ENCODE measurements at places on chromosomes 16 and 17.

- DNase-seq: no peak
These were observed 31.0 kb downstream of the CTCF start for GRCh38 chr16:67593288-67593687.

DNA sequence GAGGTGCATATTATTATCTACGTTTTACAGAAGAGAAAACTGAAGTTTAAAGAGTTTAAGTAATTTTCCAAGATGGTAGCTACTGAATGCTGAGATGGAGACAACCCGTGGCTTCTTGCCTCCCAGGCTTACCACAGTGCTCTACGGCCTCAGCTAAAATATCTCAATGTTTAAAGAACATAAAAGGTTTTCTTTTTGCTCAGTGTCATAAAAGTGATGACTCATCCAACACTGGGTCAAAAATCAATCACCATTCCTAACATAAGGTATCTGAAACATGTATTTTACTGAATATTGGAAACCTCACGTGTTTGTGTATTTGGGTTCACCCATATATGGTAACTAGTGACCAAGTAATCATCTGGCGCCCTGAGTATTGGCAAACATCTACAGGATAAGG is 18.4 kb downstream of the ABCA9 start:
- no peak for DNase-seq

DNA sequence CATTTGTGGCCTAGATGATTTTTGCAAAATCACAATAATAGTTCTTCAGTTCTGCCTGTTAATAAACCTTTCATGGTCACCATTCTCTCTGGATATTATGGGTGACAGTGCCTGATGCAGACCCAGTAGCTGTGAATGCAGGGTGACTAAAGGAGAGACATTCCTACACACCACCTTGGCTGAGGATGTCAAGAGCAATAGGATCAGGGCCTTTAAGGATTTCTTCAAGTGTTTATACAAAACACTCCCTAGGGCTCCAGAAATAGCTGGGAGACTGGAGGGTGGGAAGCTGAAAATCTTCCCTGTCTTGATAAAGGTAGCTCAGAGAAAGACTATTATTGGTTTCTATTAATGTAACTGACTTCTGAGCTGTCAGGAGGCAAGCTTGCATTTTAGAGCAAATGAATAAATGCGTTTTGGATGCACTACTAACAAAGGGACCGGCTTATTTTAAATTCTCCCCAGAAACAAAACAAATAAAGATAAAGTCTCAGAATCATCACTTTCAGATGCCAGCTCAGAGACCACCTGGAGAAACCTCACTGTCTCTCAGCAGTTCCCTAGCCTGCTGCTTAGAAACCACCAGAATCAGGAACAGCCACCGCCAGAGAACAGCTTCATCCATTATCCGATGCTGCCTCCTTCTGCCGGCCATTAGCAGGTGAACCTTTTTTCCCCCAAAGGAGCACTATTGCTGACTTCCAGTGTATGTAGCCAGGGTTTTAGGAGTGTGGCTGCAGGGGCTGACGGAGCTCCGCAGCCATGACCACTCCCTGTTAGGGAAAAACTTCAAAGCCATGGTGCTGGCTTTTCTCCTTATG is 171.4 kb upstream of the DYNLRB2 start:
- no peak for DNase-seq

DNA sequence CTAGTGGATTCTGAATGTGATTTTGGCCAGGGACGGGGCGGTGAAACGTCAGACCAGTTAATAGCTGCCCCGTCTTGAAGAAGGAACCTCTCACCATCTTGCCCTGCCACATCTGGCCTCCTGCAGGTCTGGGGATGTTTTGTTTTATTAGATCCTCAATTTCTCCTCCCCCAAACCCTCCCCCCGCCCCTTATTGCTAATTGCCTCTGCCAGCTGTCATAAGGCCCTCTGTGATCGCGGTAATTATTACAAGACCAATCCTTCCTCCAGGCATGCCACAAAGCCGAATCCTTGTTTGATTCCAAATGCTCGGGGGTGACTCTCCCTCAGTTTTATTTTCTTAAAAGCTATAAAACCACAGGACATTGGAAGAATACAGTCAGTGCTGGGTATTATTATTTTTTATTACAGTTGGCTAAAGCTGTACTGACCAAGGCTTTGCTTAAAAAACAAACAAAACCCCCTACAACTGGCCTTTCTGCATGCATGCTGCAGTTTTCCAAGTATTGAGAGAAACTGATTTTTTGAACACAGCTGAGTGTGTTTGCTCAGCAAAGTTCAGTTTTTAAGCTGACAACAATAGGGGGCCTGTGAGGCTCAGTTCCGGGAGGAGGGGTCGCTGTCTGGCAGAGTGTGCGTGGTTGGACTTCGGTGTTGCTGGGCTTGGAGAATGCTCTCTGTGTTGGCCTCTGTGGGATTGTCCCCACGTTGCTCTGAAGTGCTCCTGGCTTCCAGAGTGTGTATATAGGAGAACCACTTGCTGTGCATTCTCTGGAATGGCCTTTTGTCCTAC is 1.7 kb downstream of the KSR1 start:
- no peak for DNase-seq

- no peak for DNase-seq
These were observed 284.0 kb downstream of the SEC14L1 start for GRCh38 chr17:77424585-77425344.

DNA sequence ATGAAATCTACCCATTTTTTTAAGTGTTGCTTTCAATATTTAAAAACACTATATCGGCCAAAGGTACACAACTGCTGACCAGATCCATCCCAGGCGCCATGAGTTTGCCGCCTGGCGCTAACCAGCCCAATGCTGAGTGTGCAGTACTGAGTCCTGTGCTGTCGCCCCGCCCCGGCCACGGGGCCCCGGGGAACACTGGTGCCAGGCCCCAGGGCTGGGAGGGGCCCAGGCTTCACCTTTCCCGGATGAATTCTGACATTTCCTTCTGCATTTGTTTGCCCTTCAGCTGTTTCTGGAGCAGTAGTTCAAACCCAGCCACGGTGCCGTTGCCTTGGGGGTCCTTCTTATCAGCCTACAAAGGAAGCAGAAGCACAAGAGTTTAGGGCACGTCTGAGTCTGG is 37.8 kb upstream of the RCVRN start:
- DNase-seq: no peak

- no peak for DNase-seq
These were observed 33.6 kb upstream of the RAB11FIP4 start for GRCh38 chr17:31357839-31358394.

GRCh38 chr17:903691-904481 is 75.7 kb downstream of the NXN start:
- DNase-seq: no peak

GRCh38 chr16:68310437-68310773 is 341 bp downstream of the SLC7A6OS start:
- no peak for DNase-seq

GRCh38 chr17:82148997-82149396 is 51.0 kb upstream of the FASN start:
- no peak for DNase-seq

GRCh38 chr17:81854974-81855774 is 5.2 kb downstream of the P4HB start:
- no peak for DNase-seq

- DNase-seq: no peak
These were observed 75.6 kb downstream of the MGAT5B start for GRCh38 chr17:76943781-76944213.

- DNase-seq: no peak
These were observed 256.7 kb downstream of the CDH11 start for GRCh38 chr16:64865069-64865696.

GRCh38 chr16:75420987-75421819 is 12.1 kb downstream of the CFDP1 start:
- DNase-seq: no peak

- DNase-seq: no peak
These were observed 5.5 kb downstream of the CPSF4L start for GRCh38 chr17:73256220-73256619.

DNA sequence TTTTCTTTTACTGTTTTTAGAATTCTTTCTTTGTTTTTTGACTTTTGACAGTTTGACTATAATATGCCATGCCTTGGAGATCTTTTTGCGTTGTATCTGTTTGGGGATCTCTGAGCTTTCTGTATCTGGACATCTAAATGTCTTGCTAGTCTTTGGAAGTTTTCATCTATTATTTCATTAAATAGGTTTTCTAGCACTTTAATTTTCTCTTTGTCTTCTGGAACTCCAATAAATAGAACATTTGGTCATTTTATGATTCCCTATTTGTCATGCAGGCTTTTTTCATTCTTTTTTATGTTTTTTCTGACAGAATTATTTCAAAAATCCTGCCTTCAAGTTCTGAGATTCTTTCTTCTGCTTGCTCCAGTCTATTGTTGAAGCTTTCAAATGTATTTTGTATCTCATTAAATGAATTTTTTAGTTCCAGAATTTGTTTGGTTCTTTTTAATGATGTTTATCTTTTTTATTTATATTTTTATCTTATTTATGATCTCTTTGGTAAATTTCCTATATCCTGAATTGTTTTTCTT is 201.4 kb downstream of the CHD9NB start:
- no peak for DNase-seq

DNA sequence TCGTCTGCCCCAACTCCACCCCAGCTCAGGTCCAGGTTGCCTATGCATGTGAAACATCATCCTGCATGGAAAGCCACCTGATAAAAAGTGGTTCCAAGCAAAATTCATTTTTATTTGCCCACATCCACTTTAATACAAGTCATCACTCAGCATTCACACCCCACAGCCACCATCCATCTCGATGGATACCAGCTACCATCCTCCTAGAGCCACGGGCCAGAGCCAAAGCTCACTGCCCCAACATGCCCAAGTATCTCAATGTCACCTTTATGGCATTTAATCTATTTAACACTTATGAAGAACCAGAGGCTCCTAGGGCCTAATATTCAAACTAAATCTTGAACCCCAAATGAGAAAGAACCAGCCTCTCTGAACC is 70.5 kb downstream of the COPRS start:
- DNase-seq: no peak

GRCh38 chr16:86554917-86555703 is at the start of gene MTHFSD:
MTHFSD (minus strand) TSS chr16:86555235; CDS start chr16:86555184, 51 bp downstream.
- DNase-seq: peak; percentile 99

- DNase-seq: no peak
These were observed 23.3 kb upstream of the RASL10B start for GRCh38 chr17:35708149-35708548.

GRCh38 chr17:76506408-76507345 is 5.5 kb upstream of the RHBDF2 start:
- peak; percentile 95 for DNase-seq

- no peak for DNase-seq
These were observed at the start of gene SLC5A10 for GRCh38 chr17:18951941-18952842. SLC5A10 (plus strand) TSS chr17:18952165; CDS start chr17:18952206, 41 bp downstream.

GRCh38 chr17:49717371-49717861 is 9.7 kb upstream of the SLC35B1 start:
- no peak for DNase-seq

GRCh38 chr17:78872486-78872885 is 30.5 kb downstream of the CEP295NL start:
- no peak for DNase-seq

GRCh38 chr17:39229274-39229913 is 3.6 kb upstream of the STAC2 start:
- no peak for DNase-seq

DNA sequence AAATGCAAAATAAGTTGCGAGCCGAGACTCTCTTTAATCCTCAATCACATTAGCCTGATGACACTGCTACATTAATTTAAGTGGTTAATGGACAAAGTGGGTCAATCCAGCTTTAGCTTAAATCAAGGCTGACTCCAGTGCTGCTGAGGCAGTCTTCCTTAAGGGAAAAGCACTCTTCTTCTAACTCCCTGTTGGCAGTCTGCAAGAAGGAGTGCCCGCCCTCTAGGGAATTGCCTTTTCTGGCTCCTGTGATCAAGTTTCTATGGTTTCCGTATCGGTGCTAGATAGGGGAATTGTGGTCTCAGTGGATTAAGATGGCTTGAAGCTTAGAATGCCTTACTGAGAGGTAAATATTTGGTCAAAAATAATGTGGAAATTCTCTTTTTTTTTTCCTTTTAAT is 41.0 kb downstream of the HS3ST3B1 start:
- no peak for DNase-seq

DNA sequence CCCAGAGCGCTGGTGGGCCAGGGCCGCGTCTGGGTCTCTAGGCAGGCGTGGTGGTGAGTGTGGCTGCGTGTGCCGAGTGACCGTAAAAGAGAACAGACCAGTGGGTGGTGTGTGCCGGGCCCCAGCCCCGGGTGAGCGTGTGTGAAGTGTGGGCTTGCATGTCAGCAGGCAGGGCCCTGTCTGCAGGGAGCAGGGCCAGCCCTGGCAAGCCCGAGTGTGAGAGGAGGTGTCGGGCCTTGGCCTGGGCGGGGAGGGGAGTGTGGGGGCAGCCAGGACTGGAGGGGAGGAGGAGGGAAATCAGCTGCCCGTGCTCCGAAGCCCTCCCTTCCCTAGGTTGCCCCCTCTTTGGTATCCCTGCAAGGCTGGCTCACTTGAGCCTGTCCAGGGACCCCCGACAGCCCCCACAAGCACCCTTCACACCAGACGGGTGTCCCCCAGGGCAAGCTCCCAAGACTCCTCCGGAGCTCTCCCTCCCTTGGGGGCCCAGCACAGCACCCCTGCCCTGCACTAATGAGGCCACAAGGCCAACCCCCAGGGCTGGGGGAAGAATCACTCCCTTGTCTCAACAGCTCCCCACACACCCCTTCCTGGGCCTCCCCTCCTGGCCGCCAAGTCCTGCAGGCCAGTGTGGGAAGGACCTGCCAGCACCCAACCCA is 1.9 kb downstream of the USH1G start:
- no peak for DNase-seq

- DNase-seq: no peak
These were observed 37.4 kb downstream of the AXIN2 start for GRCh38 chr17:65523853-65524664.

DNA sequence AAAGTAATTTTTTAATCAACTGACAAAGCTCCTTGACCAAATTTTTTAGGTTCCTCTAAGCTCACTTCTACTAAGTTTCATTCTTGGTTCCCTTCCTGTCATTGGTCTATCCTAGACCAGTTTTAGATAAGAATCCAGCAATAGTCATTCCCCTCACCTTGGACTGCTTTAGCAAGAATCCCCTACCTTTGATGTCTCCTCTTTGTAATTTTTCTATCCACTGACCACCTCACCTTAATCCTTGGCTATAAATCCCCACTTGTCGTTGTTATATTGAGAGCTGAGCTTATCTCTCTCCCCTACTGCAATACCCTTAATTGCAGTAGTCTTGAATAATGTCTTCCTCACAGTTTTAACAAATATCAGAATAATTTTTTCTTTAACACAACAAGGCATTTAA is 107.2 kb downstream of the USP32 start:
- DNase-seq: no peak

- DNase-seq: no peak
These were observed 43.5 kb downstream of the BEAN1 start for GRCh38 chr16:66470556-66470955.

DNA sequence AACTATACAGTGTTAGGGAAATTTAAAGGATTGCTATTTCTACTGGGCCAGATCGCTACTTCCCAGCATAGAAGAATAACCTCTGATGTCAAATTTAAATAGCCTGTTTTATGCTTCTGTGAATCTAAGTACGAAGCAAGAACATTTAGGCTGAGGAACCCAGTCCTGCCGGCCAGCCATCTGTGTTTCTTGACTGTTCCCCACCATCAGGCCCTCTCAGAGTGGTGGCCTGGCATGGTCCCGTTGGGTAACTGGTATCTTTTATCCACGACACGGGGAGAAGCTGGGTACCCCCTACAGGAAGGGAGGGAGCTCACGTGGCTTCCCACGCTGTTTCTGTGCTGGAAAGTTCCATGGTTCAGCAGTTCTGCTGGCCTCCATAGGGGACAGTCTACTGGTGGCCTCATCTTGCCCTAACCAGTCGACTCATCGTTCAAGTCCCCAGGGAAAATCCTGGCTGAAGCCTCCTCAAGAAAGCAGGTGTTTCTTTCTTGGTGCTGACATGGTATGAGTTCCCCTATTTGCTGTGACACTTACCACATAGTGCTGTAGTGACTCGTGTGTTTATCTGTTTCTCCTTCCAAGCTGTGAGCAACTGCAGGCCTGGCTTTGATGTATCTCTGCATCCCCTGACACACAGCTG is 201.7 kb upstream of the NLRP1 start:
- no peak for DNase-seq
